Fibroblast of the aortic adventitia (primary cell): ENCODE measurements at places on chromosomes 2 and 18. TPM values are rescaled to one million over a fixed set of nuclear protein-coding genes. Genes with fewer than 3 reads are reported as not detected.
A peak's percentile ranks its signal among the peaks of the same experiment; 100 is the strongest.

DNA sequence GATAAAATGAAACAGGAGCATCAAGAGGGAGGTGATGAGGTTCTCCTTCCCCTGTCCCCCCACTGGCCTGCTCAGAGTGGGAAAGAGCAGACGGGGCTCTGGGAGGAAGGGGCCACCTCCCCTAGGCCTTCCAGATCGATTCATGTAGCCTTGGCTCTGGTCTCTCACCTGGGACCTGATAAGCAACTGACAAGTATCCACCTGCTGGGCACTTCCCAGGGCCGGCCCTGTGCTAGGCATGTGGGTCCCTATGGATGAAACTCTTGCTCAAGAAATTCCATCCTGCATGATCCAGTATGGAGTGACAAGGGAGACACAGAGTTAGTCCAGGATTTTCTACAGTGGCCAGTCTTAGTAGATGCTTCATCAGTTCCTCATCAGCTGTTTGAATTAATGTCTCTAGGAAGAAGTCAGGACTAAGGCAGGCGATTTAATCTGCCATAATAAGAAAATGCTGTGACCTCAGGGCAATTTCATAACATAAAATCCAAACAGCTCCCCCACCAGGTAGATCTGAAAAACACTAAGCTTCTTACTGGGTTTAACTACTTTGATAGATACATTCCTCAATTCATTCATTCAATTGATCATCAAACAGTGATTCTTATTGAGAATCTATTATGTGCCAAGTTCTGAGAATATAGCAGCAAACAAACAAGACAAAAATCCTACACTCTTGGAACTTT lies 44.7 kb upstream of the ZFP36L2 start:
- DNase-seq: no peak

- DNase-seq: no peak
These were observed 522.6 kb downstream of the CMPK2 start for GRCh38 chr2:6343076-6343475.

DNA sequence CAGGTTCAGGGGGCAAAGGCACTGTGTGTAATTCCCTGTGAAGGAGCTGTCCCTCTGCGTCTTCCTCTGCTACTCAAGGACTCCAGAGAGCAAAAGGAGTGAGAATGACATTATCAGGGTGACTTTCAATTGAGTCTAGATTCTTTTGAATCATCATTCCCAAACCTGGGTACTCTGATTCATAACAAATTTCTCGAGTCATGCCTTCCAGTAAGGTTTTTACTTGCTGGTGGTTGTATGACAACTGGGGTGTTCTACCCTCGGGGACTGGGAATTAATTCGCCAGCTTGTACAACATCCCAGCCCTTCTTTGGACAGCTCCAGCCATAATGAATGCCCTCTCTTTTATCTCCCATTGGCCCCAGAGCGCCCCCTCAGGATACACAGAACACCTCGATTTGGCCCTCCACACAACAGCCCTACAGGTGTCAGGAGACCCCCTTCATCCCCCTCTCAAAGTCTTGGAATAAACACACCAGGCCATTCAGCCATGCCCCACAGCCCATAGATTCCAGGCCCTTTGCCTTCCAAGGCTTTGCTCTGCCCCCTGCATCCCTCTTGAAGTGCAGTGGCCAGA lies 254.5 kb downstream of the KLHL29 start:
- DNase-seq: no peak

DNA sequence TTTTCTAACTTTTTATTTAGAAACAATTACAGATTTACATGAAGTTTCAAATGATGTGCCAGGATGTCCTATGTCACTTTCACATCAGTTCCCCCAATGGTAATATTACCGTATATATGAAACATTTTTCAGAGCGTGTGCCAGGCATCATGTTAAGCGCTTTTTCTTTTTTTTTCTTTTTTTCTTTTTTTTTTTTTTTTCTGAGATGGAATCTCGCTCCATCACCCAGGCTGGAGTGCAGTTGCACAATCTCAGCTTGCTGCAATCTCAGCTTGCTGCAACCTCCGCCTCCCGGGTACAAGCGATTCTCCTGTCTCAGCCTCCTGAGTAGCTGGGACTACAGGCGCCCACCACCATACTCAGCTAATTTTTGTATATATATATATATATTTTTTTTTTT lies 5.6 kb upstream of the PPP4R1 start:
- peak; percentile 58 for DNase-seq

- no peak for DNase-seq
These were observed 59.4 kb upstream of the HPCAL1 start for GRCh38 chr2:10242998-10243925.

GRCh38 chr2:150042500-150043171 lies 444.8 kb downstream of the RND3 start:
- DNase-seq: no peak

- no peak for DNase-seq
These were observed 255.8 kb downstream of the ERBB4 start for GRCh38 chr2:212282671-212283261.

GRCh38 chr2:9205963-9206948 lies at the start of gene ASAP2:
TSS of gene ASAP2 (plus strand) at chr2:9206812. CDS start at chr2:9207105, 293 bp downstream.
- peak; percentile 58 for DNase-seq

YWHAQ gene
- total RNA-seq: 152 and 562 TPM in 2 replicates

RAMP1 gene
- total RNA-seq: 3.1 and 3.4 TPM in 2 replicates

NMS gene
- total RNA-seq: not detected in 2 replicates
